ENCODE measurements at places on chromosomes 5 and 9. TPM values are rescaled to one million over a fixed set of nuclear protein-coding genes. Genes with fewer than 3 reads are reported as not detected.

GRCh38 chr5:72276219-72276752 lies 43.8 kb downstream of the MRPS27 start:
- peak; percentile 39 for DNase-seq

DNA sequence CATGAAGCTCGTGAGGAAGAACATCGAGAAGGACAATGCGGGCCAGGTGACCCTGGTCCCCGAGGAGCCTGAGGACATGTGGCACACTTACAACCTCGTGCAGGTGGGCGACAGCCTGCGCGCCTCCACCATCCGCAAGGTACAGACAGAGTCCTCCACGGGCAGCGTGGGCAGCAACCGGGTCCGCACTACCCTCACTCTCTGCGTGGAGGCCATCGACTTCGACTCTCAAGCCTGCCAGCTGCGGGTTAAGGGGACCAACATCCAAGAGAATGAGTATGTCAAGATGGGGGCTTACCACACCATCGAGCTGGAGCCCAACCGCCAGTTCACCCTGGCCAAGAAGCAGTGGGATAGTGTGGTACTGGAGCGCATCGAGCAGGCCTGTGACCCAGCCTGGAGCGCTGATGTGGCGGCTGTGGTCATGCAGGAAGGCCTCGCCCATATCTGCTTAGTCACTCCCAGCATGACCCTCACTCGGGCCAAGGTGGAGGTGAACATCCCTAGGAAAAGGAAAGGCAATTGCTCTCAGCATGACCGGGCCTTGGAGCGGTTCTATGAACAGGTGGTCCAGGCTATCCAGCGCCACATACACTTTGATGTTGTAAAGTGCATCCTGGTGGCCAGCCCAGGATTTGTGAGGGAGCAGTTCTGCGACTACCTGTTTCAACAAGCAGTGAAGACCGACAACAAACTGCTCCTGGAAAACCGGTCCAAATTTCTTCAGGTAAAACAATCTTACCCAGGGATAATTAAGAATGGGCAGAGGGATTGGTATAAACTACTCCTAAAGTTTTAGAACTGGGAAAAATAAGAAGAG lies 12.9 kb downstream of the ITGA1 start:
- peak; percentile 82 for DNase-seq

GRCh38 chr9:115353681-115354080 lies 235.7 kb upstream of the TNC start:
- peak; percentile 58 for DNase-seq

GRCh38 chr9:129629251-129629820 lies 3.4 kb downstream of the NTMT1 start:
- DNase-seq, result no peak

- no peak for DNase-seq
Observed at GRCh38 chr5:149110406-149110805, 30.9 kb upstream of the ABLIM3 start.

- DNase-seq, result peak; percentile 95
Observed at GRCh38 chr9:129761293-129761900, 8.6 kb upstream of the PTGES start.

DNA sequence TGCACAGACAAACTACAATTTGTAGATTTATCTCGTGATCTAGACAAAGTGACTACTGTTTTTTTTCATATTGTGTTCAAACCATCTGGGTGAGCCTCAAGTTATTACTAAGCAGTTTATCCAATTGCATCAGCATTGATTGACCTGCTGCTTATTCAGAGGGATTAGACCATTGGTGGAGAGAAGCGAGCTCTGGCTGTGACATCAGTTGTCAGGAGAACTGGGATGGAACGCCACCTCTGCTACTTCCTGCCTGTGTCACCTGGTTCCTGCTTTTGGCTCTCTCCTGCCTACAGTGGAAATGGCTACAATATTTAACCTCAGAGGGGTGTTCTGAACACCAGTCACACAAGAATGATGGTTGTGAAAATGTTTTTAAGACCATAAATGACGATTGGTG lies 12.1 kb downstream of the NR4A3 start:
- DNase-seq, result no peak

DNA sequence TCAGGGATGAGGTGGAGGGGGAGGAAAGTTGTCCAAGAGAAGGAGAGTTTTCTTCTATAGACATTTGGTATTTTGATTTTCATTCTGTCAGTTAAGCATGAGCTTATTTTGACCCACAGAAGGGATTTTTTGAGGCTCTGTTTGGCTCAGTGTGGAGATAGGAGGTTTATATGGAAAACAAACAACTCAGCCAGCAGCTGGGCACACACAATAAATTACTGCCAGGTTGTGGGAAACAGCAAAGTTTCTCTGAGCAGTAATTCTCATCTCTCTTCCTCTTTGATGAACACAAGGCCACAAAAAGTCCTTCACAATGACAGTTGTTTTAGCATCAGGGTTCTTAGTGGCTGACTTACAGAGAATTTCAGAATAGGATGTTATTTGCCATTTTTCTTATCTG lies 486.1 kb downstream of the KDM4C start:
- no peak for DNase-seq

- DNase-seq, result no peak
Observed at GRCh38 chr5:88539693-88540365, 271.2 kb upstream of the TMEM161B start.

DNA sequence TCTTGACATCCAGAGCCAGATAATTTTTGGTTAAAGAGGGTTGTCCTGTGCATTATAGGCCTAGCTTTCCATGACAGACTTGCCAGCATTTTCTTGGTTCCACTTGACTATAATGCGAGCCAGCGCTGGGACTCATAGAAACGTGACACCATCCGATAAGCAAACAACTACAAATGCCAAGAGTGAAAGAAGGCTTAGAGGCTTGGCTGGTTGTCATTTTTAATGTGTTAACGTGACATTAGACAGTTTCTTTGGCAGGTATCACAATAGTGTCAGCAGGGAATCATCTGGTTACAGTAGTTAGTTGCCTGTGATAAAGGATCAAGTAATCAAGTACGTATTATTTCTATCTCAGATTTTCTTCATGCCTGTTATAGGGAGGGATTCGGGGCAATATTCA lies 20.0 kb upstream of the LIFR start:
- no peak for DNase-seq

DNA sequence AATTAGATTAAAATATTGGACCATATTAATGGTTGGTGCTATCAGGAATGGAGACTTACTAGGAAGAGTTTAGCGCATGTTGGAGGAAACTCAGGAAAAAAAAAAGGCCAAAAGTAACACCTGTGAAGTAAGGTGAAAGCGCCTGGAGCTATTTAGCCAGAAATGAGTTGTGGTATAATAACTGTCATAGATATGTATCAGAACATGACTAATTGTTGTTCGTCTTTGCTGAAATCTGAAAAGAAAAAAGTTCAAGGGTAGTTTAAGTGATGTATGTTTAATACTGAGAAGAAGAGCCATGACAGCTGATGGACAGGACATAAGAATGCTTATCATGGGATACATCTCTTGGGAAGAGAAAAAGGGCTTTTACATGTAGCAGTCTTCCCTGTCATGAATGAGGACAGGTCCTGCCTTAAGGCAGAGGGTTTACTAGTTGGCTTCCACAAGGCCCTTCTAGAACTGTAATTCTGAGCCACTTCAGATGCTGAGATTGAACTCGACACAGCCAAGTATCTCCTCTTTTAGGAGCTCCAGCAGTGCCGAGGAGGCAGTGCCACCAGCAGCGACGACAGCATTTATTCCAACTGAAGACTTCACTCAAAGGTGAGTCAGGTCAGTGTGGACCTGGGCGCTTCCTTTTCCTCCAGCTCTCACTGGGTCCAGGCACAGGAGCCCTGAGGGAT lies 940 bp upstream of the CAMK4 start:
- DNase-seq, result no peak

- no peak for DNase-seq
Observed at GRCh38 chr5:55708732-55709131, 3.4 kb downstream of the SLC38A9 start.

DNA sequence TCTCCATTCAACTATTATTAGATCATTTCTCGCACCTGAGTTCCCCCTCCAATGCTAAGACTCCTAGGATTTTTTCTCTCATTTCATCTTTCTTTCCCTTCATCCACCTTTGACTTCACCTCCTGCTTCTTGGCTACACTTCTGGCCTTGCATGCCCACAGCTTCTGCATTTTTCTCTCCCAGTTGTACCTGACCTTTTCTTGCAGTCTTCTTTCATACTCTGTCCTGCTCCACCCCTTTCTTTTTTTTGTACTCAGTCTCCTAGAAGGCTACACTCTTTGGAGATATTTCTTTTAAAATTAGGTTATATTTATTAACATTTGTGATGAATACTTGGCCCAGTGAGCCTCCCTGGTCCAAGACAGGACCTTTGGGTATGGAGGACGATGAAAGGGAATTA lies 190.4 kb downstream of the DEPDC1B start:
- no peak for DNase-seq

GRCh38 chr9:27632254-27632653 lies 59.0 kb upstream of the C9orf72 start:
- DNase-seq, result no peak

DNA sequence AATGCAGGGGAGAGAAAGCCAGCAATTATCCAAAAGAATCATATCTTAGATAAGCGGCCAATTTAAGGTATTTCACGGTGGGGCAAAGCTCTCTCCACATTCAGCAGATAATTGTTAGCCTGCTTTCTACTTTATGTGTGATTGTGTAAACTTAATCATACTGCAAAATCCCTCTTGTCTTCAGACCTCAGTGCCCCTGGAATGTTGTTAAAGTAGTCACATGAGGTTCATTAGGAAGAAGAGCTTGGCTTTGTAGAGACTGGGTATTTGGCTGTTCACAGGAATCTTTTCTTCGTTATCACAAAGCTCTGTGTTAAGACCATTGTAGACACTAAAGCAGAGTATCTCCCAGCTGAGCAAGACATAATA lies 127.0 kb downstream of the RFK start:
- no peak for DNase-seq

GRCh38 chr9:133796562-133796961 lies 58.4 kb upstream of the SARDH start:
- DNase-seq, result no peak

DNA sequence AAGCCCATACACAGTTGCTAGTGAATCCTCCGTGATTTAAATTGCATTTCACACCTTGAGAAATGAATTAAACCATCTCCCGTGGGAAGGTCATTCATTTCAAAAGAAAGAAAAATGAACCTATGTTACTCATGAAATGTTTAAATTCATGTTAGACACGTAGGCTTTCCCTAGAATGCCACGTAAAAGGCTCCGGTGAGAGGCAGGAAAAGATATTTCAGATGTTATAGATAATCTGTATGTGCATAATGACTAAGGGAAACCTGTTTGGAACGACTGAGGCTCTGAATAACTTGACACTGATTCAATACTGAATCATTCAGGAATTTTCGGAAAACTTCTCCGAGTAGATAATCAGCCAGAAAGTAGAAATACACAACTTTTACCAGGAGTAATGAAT lies 134.3 kb upstream of the ICE1 start:
- DNase-seq, result no peak

- no peak for DNase-seq
Observed at GRCh38 chr9:134158753-134159392, 5.5 kb downstream of the RNU6ATAC start.

DNA sequence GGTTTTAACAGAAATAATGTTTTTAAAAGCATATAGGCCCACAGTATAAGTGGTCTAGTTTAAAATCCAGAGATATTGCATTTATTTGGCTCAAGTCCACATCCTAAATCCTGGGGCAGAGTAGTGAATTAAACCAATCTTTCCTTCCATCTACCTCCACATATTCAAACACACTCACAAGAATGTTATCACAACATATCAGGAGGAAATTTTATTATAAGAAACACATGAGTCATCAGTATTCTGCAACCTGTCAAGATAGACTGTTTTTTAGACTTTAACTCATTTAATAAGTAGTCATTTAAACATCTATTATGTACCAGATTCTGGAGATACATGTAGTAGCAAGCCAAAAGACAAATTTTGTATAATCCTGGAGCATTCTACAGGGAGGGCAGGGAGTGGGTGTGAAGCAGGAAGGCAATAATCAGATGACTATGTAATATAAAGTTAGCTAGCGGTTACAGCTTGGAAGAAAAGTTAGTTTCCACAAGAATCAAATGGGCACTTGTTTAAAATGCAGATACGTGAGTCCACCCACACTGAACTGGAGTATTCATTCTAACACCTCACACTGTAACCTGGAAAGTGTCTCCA lies 187.3 kb upstream of the PIK3R1 start:
- peak; percentile 38 for DNase-seq

DNA sequence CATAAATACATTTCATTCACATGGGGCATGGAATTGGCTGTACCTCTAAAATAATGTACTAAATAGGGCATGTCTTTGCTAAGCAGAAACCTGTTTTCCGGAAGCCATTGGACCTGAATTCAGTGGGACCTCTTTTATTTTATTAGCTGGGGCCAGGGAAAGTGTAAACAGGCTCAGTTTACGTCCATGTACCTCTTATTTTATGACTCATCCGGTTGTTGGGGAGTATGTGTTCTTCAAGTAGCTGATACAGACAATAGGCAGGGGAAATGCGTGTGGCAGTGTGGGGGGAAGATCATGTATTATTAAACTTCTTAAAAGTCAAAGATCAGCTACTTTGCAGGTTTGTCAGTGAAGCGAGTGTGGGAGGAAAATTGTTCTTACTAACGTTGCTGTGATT lies 1.4 kb upstream of the GDNF start:
- DNase-seq, result peak; percentile 20

DNA sequence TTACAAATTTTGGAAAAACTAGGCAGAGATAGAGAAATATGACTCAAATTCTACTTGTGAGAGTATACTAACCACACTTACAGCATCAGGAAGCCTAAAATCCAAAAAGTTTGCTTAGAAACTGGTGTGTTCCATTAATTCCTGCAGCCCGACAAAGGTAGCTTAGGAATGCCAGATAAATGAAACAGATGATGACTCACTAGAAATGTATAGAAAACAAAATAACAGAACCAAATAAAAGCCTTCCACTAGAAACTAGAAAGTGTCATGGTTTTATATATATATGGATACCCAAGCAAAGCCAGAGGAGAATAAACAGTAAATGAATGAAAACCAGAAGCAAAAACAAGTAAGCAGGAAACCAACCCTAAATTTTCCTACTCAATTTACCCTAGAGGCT lies 272.2 kb upstream of the PRDM9 start:
- DNase-seq, result no peak

The SLC46A2 gene
- total RNA-seq, result not detected

The DPM2 gene
- total RNA-seq, result 11.2 TPM

The RAD23B gene
- total RNA-seq, result 375 TPM

The MARCOL gene
- total RNA-seq, result not detected

The PPIC gene
- 42.5 TPM for total RNA-seq

The GPX8 gene
- total RNA-seq, result 133 TPM

The ACTBL2 gene
- total RNA-seq, result 0.97 TPM

The CDH10 gene
- total RNA-seq, result 0.97 TPM

The FOXI1 gene
- total RNA-seq, result not detected

The GABRG2 gene
- under 0.01 TPM for total RNA-seq

The GFPT2 gene
- total RNA-seq, result 28.9 TPM

The RUSC2 gene
- 24.2 TPM for total RNA-seq

The CNTLN gene
- total RNA-seq, result 11.3 TPM

The ITGA2 gene
- 35.0 TPM for total RNA-seq

The ARSI gene
- total RNA-seq, result 13.8 TPM

The GADD45G gene
- 0.64 TPM for total RNA-seq

The CDH6 gene
- total RNA-seq, result 3.9 TPM

All from fibroblast of villous mesenchyme (primary cell).